Activated T-helper 1 cell treated with Interleukin-2 at 50 U/mL for 16 hours (primary cell): ENCODE measurements at places on chromosomes 12 and 14.

DNA sequence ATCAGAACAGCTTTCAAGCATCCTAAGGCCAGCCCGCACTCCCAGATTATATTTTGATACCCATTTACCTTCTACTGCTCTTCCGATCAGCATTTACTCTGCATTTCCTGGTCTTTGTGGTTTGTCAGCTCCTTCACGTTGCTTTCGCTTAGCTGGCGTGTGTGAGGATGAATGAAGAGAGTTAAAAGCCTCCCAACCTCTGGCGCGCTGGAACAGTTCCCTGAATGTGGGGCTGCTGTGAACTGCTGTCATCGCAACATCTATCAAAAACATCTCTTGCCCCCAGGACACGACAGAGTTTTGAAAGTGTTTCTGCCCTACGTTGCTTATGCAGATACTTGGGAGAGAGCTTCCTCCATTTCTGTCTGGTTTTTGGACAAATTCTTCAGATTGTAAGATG lies 129.2 kb downstream of the KCNA5 start:
- DNase-seq, result no peak

DNA sequence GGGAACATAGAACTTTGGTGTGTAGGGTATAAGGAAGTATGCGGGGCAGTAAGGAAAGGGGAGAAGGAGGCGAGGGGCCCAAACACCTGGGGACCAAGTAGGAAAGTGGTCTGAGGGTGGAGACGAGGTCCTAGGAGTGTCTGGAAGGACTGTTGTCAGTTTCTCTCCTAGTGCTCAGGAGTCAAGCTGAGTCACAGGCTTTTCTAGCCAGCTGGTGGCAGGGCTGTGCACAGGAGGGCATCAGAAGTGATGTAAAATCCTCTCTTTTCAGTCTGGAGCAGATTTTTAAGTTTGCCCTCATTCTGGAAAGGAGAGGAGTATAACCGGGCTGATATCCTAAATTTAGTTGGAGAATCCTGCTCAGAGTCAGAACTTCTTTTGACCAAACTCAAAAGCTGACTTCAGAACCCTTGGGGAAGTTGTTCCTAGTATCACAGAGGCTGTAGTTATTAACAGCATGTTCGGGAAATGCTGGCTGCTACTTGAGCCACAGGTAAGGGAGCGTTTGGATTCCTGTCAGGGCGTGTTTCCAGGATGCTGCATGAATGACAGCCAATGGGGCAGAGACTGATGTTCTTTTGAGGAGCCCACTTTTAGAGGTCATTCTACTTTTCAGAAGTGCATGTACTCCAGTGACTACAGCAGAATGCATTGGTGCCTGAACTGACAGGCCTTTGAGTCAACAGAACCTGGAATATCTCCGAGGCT lies 19.3 kb downstream of the ZNF664 start:
- no peak for DNase-seq

- no peak for DNase-seq
Observed at GRCh38 chr12:30862486-30862885, 64.1 kb upstream of the TSPAN11 start.

DNA sequence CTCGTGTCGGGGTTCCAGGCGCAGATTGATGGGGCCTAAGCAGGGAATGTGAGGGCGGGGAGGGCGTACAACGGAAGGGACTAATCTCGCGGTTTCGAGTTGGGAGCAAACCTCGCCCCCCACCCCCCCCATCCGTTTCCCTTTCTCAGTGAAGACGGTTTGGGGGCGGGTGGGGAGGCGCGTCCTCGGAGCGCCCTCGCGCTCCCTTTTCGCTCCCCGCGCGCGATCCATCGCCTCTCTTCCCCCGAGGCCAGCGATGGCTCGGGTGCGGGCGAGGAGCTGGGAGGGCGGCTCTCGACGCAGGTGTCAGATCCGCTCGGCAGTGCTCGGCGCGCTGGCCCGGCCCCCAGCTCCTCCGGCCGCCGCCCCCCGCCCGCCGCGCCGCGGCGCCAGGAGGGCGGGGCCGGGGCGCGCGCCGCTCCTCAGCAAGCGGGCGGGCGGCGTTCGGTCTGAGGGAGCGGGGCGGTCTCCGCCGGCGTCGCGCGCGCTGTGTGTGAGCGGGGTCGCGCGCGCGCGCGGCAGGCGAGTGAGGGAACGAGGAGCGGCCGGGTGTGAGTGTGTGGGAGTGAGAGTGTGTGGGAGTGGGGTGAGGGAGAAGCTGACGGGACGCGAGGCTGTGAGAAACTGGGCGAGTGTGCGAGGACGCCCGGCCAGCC lies at the start of gene RIMKLB:
Gene RIMKLB (plus strand): TSS at position 516 of the 656 bp plus-strand sequence. CDS start 15,876 bp downstream, outside the sequence.
- DNase-seq, result peak; percentile 67

- DNase-seq, result no peak
Observed at GRCh38 chr12:101115326-101115725, 94.7 kb downstream of the SLC5A8 start.

GRCh38 chr14:63290741-63291430 lies 27.8 kb downstream of the GPHB5 start:
- no peak for DNase-seq

- no peak for DNase-seq
Observed at GRCh38 chr12:105427883-105428282, 97.4 kb downstream of the C12orf75 start.

- no peak for DNase-seq
Observed at GRCh38 chr14:95346820-95347219, 27.1 kb upstream of the CLMN start.

DNA sequence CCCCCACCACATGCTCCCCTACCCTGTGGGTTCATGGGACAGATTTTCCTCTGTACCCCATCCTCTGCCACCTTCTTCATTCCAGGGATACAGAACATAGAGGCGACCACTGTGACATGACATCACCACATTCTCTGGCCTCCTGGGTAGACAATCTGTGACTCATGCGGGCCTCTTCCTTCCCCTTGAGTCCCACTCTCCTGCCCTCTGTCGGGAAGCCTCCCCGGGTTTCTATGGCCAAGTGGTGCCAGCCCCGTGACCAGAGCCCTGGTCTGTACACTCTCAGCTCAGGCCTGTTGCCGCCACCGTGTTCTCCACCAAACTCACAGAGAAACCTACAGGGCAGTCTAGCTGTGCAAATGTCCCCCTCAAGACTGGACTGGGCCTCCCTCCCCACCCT lies 8.0 kb downstream of the CLMN start:
- no peak for DNase-seq

DNA sequence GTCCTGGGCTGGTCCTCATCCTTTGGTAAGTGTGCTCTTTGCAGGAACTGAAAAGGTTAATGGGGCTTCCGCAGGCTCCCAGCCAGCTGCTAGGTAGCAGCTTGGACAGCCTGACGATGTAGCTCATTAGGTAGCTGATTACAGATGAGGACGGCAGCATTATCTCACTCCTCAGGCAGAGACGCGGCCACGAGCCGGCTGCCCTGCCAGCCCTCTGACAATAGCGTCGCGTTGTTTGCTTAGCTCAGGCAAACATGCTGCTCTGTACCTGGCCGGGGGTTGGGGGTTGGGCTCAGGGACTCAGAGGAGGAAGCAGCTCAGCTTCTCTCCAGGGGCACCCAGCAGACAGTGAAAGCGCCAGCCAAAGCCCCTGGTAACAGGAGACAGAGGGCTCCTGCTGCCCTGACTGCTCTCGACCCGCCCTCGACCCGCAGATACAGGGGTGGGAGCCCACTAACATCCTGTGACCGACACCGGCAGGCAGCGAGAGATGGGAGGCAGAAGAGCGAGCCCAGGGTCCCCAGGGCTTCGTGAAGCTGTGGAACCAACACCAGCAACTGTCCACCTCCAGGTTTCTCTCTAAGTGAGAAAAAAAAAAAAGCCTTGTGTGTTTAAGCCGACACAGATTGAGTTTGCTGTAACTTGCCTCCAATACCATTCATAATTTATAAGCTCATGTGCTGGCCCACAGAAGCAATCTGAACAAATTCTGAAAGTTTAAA lies 53.4 kb upstream of the DLK1 start:
- DNase-seq, result no peak

DNA sequence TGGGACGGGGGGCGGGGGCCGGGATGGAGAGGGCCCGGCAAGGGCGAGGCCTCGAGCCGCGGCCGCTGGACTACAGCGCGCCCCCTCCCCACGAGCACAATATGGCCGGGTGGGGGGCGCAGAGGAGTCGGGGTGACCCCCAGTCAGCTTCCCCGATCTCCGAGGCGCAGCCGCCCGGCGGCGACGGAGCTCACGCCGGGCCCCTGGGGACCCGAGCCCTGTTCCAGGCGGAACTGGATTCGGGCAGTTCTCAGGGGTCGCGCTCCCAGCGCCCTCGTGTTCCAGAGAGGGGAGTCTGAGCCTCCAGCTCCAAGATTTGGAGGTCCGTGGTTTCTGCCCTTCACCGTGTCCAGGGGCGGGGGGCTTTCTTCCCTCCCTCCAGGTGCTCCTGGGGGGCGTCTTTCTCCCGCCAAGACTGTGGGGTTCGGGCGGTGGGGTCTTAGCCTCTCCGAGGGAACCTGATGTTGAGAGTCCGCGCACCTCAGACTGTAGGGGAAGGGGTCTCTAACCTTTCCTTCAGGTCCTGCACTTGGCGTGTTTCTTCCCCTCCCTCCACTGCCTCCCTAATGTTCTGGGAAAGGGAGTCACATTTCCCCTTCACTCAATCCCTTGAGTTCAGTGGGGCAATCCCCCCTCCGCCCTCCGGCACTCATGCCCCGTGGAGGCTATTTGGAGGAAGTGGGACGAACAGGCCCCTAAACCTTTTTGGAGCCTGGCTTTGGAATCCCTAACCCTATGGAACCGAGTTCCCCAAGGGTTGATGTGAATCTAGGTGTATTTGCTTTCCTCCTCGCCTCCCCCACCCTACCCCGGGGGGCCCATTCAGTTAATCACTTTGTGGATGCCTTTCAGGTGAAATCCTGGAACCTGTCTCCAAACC lies 584 bp downstream of the ACVR1B start:
- DNase-seq, result no peak

GRCh38 chr12:40226705-40227104 lies 1.9 kb downstream of the LRRK2 start:
- DNase-seq, result no peak

DNA sequence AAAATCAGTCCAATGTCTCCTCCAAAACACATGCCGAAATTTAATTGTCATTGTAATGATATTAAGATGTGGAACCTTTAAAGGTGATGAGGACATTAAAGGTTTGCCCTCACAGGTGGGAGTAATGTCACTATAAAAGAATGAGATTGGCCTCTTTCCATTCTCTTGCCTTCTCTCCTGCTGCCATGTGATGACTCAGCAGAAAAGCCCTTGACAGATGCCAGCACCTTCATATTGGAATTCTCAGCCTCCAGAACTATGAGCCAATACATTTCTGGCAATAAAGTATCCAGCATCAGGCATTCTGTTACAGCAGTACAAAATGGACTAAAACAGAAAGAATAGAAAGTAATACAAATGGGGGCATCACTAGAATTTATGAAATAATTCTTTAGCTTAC lies 609.7 kb downstream of the SLC16A7 start:
- no peak for DNase-seq

- no peak for DNase-seq
Observed at GRCh38 chr14:68853749-68854148, 60.9 kb upstream of the ZFP36L1 start.

DNA sequence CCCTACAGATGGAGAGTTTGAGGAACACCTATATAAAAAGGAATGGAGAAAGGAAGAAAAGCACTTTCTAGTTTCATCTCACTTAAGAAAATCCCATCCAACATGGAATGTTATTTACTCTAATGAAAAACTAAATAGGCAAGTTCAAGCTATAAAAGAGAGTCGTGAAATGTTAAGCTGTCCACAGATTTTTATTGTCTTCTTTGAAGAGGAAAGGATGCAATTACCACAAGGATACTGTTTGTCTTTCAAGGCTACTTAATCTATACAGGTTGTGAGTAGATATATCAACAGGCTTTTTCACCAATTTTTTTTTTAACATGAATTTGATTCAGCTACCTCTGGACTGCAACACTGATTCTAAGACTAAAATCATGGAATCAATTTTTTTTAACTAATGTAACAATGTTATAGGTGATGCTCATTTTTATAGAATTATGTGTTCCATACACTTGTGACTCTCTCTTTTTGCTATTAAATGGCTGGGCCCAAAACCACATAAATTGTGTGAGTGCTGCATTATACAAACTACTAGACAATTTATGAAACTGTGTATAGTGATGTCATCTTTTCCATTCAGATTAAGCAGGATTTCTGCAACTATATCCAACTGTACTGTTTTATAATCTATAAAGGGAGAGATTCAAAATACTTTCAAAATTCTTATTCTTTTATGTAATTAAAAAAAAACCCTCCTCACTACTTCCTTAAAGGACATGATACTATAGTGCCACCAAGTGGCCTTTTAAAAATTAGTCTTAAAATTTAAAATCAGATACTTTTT lies 26.8 kb upstream of the BMAL2 start:
- DNase-seq, result no peak

DNA sequence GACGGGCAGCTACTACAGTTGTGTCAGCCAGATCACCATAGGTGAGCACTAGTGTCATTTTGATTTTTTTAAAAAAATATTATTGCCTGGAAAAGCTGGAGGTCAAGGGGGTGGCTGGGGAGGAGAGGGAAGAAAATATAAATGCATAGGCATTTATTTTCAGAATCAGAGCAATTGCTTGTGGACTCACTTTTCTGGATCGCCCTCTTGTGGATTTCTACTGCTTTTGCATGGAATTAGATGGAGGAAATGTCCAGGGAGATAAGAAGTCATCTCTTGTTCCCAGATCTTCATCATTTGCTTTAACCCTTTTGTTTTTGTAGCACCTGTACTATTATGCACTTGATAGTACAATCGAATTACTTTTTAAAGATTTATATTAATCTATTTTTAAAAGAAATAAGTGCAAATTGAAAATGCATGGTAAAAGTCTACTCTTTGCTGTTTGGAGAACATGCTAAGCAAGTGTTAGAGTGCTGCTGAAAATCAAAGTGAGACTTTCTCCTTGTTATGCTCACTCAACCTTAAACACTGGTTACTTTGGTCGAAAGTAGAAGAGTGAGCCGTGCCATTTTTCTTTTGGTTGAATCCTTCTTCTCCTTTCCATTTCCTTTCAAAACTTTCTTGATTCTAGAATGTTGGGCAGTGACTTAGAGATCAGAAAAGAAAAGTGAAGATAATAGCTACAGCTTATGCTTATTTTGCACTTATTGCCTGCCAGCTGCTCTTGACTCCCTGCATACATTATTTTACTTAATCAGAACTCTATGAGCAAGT lies 60.6 kb upstream of the ANO4 start:
- no peak for DNase-seq

DNA sequence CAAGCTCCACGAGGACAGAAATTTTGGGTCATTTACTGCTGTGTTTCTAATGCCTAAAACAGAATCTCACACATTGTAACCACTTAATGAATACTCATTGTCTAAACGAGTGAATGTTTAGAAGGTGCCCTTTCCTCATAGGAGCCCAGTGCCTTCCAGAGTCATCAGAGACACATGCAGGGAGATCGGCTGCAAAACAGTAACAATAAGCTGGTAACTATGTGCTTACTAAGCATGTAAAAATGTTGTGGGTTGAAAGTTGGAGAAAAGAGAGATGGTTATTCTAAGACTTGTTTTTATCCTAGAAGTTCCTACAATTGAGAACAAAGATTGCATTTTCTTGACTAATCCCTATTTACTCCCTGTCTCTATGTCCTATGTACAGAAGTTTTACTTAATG lies 7.4 kb downstream of the TESPA1 start:
- DNase-seq, result no peak
